ENCODE measurements at places on chromosomes 1 and 21. TPM values are rescaled to one million over a fixed set of nuclear protein-coding genes. Genes with fewer than 3 reads are reported as not detected.

Gene GABRD
- 7.8 TPM for polyA plus RNA-seq

Gene OLFML3
- polyA plus RNA-seq = 51.7 TPM

Gene RPE65
- 0.42 TPM for polyA plus RNA-seq

Gene TCHHL1
- polyA plus RNA-seq = not detected

Gene S1PR1
- 9.3 TPM for polyA plus RNA-seq

Gene JAM2
- polyA plus RNA-seq = 76.2 TPM

Gene IL20
- polyA plus RNA-seq = 0.37 TPM

Gene AMY1C
- polyA plus RNA-seq = 4.4 TPM

Gene ANXA9
- 5.7 TPM for polyA plus RNA-seq

Gene MNDA
- 6.8 TPM for polyA plus RNA-seq

Gene FAM177B
- polyA plus RNA-seq = not detected

Gene CYP4A22
- 0.22 TPM for polyA plus RNA-seq

Gene SPRR2G
- 1.9 TPM for polyA plus RNA-seq

Gene A3GALT2
- polyA plus RNA-seq = not detected

Gene SYCP1
- 10.5 TPM for polyA plus RNA-seq

Gene COL24A1
- polyA plus RNA-seq = 0.75 TPM

Gene FCRL6
- 1.3 TPM for polyA plus RNA-seq

Gene FGR
- 5.2 TPM for polyA plus RNA-seq

Gene GPR25
- not detected for polyA plus RNA-seq

Gene ANKRD34A
- polyA plus RNA-seq = 0.51 TPM

Gene PCP4
- 15.4 TPM for polyA plus RNA-seq

Gene AMPD1
- polyA plus RNA-seq = 1.5 TPM

Gene CYP4X1
- polyA plus RNA-seq = 7.5 TPM

Gene NUDT4B
- polyA plus RNA-seq = 7.0 TPM

Gene AZIN2
- 56.9 TPM for polyA plus RNA-seq

Gene CAMK2N1
- 12.3 TPM for polyA plus RNA-seq

Gene NID1
- polyA plus RNA-seq = 21.0 TPM

Gene TINAGL1
- polyA plus RNA-seq = 24.6 TPM

Gene CA6
- not detected for polyA plus RNA-seq

Gene STMN1
- polyA plus RNA-seq = 727 TPM

Gene CSF3R
- 3.8 TPM for polyA plus RNA-seq

Gene NPHS2
- polyA plus RNA-seq = 0.83 TPM

Gene IFNLR1
- 1.5 TPM for polyA plus RNA-seq

Gene VAV3
- 11.4 TPM for polyA plus RNA-seq

Gene TPTE
- 231 TPM for polyA plus RNA-seq

Gene AADACL3
- not detected for polyA plus RNA-seq

Gene IFNAR1
- polyA plus RNA-seq = 22.1 TPM

Gene ESPN
- 270 TPM for polyA plus RNA-seq

Gene ZNF593OS
- 0.62 TPM for polyA plus RNA-seq

Gene MYCL
- polyA plus RNA-seq = 3.1 TPM

Gene MMEL1
- polyA plus RNA-seq = 36.4 TPM

Gene LCE1F
- not detected for polyA plus RNA-seq

Gene HIVEP3
- polyA plus RNA-seq = 7.3 TPM

Gene SLC45A3
- polyA plus RNA-seq = 4.5 TPM

Gene DMRTA2
- polyA plus RNA-seq = 1.2 TPM

Gene OVAAL
- not detected for polyA plus RNA-seq

Gene DNM3
- 4.9 TPM for polyA plus RNA-seq

Gene HMGCS2
- polyA plus RNA-seq = 93.7 TPM

Gene SELL
- 4.0 TPM for polyA plus RNA-seq
